ENCODE measurements at places on chromosomes 3 and 15.
A peak's percentile ranks its signal among the peaks of the same experiment; 100 is the strongest.

- DNase-seq, result peak; percentile 72
Measured at GRCh38 chr3:150183678-150184425, 213.2 kb upstream of the PFN2 start.

GRCh38 chr3:135041601-135042000 lies 246.5 kb downstream of the EPHB1 start:
- DNase-seq, result no peak

GRCh38 chr3:13647298-13648059 lies 98.6 kb downstream of the FBLN2 start:
- DNase-seq, result no peak

DNA sequence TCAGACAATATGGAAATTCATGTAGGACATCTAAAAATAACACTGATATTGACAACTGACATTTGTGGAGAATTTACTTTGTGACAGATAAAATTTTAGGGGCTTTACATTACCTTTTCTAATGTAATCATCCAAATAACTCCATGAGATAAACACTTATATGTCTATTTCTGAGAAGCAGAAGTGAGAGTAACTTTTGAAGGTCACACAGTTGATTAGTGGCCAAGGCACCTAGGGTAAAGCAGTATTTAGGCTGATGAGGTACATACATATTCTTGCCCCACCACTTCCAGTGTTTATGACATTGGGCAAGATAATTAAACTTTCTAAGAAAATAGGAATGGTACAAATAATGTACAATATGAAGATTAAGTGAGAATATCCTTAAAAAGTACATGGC lies 248.4 kb downstream of the CPNE4 start:
- no peak for DNase-seq

GRCh38 chr3:177523872-177524438 lies 326.7 kb upstream of the TBL1XR1 start:
- DNase-seq, result no peak

GRCh38 chr3:166713787-166714186 lies 666.3 kb downstream of the ZBBX start:
- DNase-seq, result no peak

GRCh38 chr3:128369881-128370642 lies 96.6 kb downstream of the DNAJB8 start:
- no peak for DNase-seq

- peak; percentile 36 for DNase-seq
Measured at GRCh38 chr3:169744366-169745054, 20.4 kb downstream of the TERC start.
